Activated CD8-positive, alpha-beta memory T cell treated with anti-CD3 and anti-CD28 coated beads for 4 hours (primary cell): ENCODE measurements at places on chromosomes 11 and 22.

GRCh38 chr22:35335936-35336781 is 36.5 kb downstream of the TOM1 start:
- no peak for DNase-seq

DNA sequence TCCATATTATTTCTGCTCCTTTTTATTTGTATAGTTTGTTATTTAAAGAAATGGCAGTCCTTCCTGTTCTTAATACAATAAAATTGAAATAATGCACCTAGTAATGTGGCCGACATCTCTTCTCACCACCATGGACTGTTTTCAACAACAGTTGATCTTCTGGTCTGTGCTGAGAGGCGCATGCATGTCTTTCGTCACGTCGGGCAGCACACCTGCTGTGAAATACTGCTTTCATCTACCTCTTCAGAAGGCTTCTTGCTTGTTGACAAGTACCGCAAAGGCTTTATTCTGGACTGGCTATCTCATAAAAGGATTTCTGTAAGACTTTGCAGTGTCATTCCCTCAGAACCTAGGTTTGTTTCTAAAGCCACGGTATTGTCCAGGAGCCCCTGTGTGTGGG is 13.9 kb upstream of the MYO18B start:
- DNase-seq = no peak

- DNase-seq = no peak
Measured at GRCh38 chr11:104075091-104075490, 38.7 kb downstream of the DDI1 start.

DNA sequence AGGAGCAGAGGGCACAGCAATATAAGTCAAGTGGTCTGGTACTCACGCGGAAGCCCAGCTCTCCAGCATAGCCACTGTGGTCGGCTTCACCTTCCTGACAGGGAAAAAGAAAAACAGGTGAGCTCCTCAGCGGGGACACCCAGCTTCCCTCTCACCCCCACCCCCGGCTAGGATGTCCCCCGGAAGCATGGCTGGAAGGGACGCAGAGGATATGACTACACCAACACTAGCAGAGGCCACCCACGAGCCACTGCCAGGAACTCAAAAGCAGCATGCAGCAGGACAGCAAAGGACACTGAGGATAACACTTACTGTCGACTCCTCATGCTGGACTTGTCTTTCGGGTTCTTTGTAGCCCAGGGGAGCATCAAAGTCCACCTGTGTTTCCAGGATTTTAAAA is 9.0 kb upstream of the C22orf39 start:
- DNase-seq = no peak

GRCh38 chr11:19753451-19754106 is 40.9 kb downstream of the NAV2 start:
- DNase-seq = no peak
